Stimulated activated CD4-positive, alpha-beta T cell treated with anti-CD3 and anti-CD28 coated beads, Interleukin-1b, Interleukin-23, amount 100 ng/mL, for 1 hour (primary cell): ENCODE measurements at places on chromosomes 7 and 10.

DNA sequence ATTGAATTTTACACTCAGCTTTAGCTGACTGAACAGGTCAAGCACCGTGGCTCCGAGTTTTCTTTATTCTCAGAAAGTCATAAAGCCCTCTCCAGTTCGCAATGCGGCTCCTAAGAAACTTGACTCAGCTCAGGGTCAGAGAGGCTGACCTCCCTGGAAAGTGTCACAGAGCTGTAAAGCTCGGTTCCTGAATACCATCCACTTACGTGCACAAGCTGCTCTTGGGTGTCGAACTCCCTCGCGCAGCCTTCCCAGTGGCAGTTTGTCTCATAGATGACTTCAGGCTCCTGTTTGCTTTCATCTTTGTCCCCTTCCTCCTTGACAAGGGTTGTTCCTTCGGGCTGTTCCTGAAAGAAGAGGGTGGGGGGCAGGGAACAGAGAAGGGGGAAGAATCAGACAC, 213.7 kb downstream of the GLI3 start:
- no peak for DNase-seq

- DNase-seq: no peak
These were observed 97.7 kb downstream of the PRKG1 start for GRCh38 chr10:51171946-51172345.

DNA sequence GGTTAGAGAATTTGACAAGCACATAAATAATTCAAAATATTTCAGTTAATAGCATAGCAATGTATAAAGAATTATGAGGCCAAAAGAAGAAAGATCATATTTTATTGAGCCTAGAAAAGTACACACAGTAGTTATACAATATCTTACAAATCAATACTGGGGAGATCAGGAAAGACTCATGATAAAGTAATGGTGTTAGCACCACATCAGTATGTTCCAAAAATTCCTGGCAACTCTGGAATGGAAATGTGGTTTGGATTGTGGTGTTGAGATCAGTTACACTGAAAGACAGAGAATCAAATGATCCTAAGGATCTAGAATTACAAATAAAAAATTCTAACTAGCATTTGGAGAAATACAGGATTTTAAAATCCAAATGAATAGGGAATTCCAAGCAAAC, 420.5 kb upstream of the CNTNAP2 start:
- no peak for DNase-seq

DNA sequence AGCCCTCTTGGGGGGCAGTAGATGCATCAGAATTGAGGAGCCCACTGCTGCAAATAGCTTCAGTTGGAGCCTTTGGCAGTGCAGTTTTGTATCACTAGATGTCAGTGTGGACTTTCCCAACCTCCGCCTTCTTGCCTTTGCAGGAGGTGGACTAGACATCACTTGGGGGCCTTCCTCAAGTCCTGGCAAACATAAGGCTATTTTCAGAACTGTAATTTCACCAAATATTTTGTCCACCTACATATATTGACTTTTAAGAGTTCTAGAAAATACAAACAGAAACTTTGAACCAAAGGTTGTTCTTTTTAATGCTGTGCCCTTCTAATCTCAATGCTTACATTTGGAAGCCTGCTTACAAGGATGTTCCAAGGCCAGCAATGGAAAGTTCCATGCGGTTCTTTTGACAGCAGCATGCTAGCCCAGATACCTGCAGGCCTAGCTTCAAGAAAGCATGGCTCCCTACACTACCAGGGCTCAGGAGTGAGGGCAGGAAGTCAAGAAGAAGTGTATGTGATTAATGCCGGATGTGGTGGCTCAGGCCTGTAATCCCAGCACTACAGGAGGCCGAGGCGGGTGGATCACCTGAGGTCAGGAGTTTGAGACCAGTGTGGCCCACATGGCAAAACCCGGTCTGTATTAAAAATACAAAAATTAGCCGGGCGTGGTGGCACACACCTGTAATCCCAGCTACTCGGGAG, 8.0 kb upstream of the ZNRF2 start:
- no peak for DNase-seq

DNA sequence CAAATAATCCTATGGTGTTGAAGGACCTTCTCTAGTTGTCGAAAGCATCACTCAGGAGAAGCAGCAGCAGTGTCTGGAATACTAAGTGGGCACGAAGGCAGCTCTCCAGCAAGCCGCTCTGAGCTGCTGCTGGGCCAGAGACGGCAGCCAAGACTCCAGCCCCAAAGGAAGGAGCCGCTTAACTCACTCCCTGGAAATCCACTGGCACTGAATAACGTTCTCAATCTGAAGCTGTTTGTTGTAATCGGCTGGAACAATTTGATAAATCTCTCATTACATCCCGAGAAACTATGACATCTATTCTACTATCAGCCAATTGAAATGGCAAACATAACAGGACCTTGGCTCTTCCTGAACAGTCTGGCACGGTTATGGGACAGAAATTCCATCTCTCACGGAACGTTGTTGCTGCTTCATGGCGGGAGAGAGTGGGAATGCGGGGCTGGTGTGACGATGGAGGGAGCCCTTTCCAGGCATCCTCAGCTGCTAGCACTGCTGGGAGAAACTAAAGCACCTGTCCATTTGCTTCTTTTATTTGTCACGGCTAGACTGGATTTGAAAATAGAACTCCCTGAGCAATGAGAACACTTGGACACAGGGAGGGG, 331.5 kb upstream of the RNF32 start:
- DNase-seq: no peak

DNA sequence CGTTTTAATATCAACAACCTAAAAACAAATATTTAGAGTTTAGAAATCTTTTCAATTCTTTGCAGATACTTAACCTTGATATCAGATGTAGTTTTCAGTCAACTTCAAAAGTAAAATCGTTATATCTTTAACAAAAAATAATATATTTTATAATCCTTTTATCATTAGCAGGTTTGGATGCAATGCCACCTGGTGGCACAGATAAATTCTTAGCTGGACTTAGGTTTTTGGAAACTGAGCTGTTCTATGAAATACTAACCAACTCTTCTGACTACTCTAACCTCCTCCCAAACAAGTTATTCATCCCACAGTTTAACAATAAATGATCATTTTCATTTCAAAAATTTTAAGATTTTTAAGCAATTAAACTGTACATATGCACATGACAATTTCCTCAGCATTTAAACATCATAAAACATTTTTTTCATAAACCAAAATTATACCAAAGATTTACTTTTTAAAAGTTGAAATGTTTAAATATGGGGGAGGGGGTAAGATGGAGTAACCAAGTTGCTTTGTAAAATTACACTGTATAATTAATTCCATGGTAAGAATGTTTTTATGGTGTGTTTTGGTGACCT, 56.9 kb downstream of the HIBADH start:
- DNase-seq: no peak

GRCh38 chr7:2354939-2355704, 495 bp downstream of the EIF3B start:
- no peak for DNase-seq

DNA sequence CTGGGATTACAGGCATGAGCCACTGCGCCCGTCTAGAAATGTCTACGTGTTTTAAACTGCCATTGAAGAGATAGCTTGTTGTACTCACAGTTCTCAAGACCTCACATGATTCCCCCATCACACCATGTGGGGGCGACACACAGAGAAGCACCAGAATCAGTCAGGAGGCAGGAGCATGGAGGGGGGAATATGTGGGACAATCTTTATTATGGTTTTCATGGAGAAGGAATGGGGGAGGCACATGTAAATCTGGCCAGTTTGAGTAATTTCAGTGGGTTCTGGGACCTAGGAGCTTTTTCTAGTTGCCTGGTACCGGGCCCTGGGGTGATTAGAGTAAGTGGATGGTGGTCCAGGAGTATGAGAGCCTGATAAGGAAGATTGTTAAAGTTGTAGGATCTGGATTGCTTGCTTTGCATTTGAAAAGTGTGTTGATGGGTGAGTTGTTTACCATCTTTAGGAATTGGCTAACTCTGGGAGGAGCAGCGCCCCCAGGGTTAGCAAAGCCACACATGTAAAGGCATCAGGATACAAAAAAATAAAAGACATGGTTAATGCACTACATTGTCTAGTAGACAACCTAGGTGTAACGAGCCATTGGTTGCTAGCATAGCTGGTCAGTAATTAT, 85.4 kb upstream of the SLC13A1 start:
- DNase-seq: no peak

DNA sequence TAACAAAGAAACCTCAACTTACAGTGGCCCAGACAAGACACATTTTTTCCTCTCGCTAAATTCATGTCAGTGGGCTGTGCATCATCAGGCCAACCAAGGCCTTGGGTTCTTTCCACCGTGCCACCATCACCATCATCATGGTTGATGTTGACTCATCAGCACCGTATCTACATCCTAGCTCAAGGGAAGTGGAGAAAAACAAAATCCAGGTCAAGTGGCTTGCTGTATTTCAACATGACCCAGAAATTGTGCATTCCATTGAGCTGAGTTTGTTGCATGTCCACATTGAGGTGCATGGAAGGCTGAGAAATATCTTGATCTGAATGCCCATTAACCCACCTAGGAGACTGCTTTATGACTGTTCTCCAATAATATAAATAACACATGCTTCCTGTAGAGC, 312.4 kb upstream of the CDC14C start:
- no peak for DNase-seq

DNA sequence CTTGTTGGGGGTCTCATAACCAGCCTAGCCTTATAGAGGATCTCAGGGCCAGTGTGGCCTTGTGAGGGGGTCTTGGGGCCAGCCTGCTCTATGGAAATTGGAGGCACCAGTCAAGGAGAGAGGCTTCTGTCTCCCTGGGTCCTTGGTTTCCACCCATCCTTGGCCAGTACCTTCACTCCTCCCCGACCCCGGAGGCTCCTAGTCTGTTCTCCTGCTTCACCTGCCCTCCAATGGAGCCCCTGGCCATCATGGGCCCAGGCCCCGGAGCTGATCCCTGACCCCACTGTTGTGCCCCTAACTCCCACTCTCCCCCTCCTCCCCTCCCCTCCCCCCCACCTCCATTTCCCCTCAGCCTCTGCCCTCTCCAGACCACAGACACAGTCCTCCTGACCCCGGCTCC, 29.7 kb downstream of the RASGEF1A start:
- no peak for DNase-seq

DNA sequence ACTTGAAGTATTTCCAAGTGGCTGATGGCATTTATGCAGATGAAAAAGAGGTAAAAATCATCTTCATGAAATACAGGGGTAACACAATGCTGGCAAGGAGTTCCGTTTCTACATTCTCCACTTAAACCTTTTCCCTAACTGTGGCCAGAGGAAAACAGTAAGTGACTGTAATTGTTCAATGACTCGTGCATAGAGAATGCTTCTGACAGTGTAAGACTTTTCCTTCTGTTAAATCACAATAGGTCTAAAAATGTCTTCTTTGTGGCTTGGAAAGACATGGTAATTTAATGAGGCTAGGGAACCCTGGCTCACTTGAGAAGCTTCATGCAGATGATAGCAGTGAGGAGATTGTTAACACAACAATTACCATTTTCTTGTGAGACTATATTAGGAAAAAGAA, 50.3 kb upstream of the RSU1 start:
- DNase-seq: no peak

DNA sequence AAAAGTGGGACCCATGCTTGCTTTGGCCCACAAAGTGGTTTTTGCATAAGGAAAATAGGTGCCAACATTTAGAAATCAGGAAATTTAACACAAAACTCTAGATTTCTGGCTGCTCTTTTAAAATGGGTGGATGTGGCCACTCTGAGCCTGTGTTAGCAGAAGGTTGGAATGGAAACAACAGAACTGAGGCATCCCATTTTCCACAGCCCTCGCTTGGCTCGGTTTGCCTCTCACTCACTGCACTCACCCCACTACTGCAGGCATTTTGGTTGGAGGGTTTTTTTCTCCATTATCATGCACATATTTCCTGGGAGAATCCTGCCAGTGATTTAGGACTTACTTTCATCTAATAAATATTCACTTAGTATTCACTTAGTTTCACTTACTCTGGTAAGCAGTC, 178.9 kb downstream of the BICC1 start:
- DNase-seq: no peak

DNA sequence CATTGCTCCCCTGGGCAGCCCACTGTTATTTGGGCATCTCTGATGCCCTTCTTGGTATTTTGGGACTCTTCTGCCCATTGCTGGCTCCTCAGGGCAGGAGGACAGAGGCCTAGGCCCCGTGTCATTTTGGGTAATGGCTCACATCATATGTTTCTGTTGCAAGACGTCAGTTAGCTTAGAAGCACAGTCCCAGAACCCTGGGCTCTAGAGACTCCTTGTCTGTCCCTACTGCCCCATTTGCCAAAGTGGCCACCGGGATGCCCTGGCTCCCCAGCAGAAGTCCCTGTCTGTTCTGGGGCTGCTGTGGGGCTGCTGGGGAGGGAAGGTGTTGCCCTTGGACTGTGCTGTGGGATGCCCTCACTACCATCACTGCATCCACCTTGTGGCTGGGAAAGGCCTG, 48.8 kb downstream of the ADCYAP1R1 start:
- no peak for DNase-seq

- DNase-seq: no peak
These were observed 6.0 kb upstream of the TMED4 start for GRCh38 chr7:44587843-44588711.

DNA sequence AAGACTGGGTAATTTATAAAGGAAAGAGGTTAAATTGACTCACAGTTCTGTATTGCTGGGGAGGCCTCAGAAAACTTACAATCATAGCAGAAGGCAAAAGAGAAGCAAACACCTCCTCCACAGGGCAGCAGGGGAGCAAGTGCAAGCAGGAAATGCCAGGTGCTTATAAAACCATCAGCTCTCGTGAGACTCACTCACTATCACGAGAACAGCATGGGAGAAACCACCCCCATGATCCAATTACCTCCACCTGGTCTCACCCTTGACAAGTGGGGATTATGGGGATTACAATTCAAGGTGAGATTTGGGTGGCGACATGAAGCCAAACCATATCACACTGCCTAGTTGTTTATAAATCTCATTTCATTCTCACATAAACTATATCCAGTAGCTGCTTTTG, 28.0 kb upstream of the CPN1 start:
- DNase-seq: no peak

DNA sequence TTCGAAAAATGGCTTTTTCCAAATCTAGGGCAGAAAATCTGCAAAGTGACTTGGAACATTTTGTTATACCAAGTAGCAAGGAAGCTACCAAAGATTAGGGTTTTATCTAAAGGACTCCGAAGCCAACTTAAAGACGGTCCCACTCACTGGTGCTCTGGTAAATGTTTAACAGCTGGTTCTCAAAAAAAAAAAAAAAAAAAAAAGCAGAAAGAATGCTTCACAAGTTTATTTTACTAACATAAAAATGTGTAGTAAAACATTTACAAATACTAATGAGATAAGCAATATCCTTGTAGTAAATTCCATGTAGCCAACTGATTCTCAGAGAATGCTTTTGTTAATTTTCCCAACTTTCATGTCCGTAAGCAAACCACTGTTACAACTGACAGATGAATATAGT, 38.4 kb downstream of the TAF3 start:
- DNase-seq: no peak
